ENCODE measurements at places on chromosomes 11 and 22.

GRCh38 chr11:2222451-2222850 lies 47.9 kb downstream of the ASCL2 start:
- DNase-seq: no peak

DNA sequence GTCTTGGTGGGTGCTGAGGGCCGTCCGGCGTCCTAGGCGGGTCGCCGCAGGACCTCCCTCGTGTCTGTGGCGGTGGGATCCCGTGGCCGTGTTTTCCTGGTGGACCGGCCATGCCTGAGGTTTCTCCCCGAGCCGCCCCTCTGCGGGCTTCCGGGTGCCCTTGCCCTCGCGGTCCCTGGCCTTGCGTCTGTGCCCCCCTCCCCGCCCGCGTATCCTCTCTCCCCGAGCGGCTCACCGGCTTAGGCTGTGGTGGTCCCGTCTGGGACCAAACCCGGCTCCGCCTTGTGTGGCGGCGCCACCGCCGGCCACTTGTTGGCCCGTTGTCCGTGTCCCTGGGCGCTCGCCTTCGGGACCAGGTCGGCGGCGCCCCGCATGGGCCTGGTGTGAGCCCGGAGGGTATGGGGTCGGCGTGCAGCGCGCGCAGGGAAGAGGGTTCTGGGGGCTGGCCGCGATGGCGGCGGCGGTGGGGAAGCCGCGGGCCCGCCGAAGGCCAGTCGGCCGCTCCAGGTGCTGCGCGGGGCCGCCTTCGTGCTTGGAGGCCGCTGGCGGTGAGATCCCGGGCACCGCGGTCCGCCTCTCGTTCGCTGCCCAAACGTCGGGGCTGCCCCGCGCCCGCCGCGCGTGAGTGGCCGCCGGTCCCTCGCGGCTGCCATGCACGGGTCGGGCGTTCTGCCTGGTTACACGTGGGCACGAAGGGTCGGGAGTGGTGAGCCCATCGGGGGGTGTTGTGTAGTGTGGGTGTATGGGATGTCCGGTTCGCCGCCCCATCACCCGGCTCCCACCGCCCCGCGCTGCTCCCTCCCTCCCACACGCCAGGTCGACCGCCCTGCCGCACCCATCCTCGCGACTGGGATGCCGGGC lies 3899.1 kb upstream of the OR11H1 start:
- DNase-seq: no peak

- DNase-seq: no peak
Measured at GRCh38 chr11:75811485-75811884, 3.5 kb upstream of the UVRAG start.

- no peak for DNase-seq
Measured at GRCh38 chr11:7600205-7600775, 73.0 kb downstream of the CYB5R2 start.

GRCh38 chr11:62857541-62857982 lies 18.2 kb upstream of the WDR74 start:
- DNase-seq: no peak

GRCh38 chr22:23688571-23688970 lies 2.2 kb upstream of the RGL4 start:
- no peak for DNase-seq

- DNase-seq: no peak
Measured at GRCh38 chr11:76443268-76443980, 1.4 kb upstream of the EMSY start.

- DNase-seq: no peak
Measured at GRCh38 chr11:46102843-46103242, 18.4 kb downstream of the PHF21A start.

GRCh38 chr22:21624120-21624879 lies 5.5 kb downstream of the YDJC start:
- peak; percentile 63 for DNase-seq

GRCh38 chr11:70220136-70220535 lies 17.0 kb downstream of the FADD start:
- no peak for DNase-seq

GRCh38 chr11:107009190-107009589 lies 9.1 kb downstream of the GUCY1A2 start:
- DNase-seq: no peak

- no peak for DNase-seq
Measured at GRCh38 chr11:91470656-91471055, 754.0 kb upstream of the FAT3 start.

- DNase-seq: peak; percentile 17
Measured at GRCh38 chr11:68994161-68994893, 13.5 kb upstream of the MRGPRD start.

DNA sequence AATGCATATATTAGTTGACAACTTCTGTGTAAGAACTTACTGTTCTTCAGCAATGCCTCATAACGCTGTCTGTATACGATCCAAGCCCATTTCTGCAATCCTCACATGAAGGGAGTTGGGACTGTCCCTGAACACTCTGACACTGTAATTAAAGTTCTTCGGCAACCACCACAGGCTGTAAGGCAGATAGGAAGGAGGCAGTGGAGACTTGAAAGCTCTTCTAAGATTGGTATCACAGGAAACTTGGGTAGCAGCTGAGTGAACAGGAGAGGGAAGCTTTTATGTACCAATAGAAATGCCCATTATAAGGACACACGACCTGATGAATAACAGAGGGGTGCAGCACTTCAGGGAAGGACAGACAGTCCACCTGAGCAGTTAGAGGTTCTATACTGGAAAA lies 12.0 kb upstream of the GAB2 start:
- no peak for DNase-seq

DNA sequence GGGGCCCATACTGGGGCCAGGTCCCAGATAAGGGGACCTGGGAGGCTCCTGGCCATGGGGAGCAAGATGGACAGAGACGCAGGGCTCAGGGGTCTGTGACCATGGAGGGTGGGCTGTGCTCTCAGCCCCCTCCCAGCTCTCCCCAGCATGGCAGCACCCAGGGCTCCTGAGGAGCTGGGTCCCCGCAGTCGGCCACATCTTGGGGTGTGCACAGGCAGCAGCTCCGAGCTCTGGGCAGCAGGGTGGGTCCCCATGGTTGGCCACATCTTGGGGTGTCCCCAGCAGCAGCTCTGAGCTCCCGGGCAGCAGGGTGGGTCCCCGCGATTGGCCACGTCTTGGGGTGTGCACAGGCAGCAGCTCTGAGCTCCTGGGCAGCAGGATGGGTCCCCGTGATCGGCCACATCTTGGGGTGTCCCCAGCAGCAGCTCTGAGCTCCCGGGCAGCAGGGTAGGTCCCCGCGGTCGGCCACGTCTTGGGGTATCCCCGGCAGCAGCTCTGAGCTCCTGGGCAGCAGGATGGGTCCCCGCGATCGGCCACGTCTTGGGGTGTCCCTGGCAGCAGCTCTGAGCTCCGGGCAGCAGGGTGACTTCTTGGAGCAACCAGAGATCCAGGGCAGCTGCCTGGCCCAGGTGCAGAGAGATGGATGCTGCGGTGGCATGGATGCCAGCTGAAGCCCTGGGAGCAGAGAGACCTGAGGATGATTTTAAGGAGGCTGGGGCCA lies 18.3 kb upstream of the MUC5B start:
- peak; percentile 11 for DNase-seq

DNA sequence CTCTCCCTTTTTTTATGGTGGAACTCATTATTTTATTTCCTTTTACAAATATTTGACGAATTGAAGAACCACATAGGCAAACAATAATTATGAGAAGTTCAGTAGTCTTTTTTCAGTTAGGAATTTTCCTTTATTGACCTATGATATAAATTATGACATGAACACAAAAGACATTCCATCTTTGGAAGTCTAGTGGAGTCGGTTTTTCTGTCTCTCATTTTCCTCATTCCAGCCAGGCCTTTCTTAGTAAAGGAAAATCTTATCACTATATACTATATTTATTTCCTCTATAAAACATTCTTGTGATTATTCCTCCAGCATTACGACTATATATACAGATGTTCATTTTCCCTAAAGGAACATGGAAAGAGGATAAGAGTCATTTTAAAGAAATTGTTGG lies 1046.1 kb downstream of the DLG2 start:
- no peak for DNase-seq

- no peak for DNase-seq
Measured at GRCh38 chr22:36196254-36197064, 5.2 kb downstream of the APOL4 start.

DNA sequence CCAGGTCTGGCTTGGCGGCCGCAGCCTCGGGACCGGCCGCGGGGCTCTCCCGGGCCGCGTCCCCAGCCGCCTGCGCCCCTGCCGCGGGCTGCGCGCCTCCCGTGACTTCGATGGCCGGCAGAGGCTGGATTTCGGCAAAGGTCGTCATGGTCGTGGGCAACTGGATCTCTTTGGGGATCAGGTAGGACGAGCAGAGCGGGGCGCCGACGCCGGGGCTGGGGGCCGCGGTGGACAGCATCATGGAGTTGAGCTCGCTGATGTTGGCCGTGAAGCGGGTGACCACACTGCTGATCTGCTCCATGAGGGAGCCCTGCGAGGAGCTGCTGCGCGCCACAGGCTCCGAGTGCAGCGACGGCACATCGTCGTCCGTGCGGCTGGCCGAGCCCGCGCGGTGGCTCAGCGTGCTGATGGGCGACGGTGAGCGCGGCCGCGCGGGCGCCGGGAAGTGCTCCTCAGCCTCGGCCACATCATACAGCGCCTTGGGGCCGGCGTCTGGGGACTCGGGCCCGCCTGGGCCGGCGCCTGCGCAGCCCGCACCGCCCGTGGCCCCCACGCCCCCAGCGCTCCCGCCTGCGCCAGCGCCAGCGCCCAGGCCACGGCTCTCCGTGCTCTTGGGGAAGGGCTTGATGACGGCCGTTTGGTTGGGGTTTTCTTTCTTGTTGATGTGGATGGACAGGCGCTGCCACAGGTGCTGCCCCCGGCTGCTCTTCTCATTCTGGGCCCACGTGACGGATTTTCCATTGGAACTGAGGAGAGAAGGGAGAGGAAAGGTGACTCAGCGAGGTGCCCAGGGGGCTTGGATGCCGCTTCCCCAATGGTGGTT lies 171.4 kb upstream of the CTSC start:
- DNase-seq: peak; percentile 46

GRCh38 chr22:42920101-42920820 lies 63.2 kb upstream of the ARFGAP3 start:
- no peak for DNase-seq

DNA sequence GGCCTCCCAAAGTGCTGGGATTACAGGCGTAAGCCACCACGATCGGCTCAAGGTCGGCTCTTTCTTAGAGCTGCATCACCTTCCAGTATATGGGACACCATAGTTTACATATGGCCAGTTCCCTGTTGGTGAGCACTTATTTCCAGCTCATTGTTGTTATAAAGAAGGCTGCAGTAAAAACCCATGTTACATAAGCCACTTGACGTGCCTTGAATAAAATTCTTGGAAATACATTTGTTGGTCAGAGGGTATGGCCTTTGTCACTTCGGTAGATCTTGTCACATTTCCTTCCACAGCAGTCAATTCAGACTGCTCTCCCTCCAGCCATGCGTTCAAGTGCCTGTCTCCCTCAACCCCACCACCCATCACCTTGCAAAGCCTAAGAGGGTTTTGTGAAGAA lies 92.9 kb downstream of the PRR5L start:
- DNase-seq: no peak

DNA sequence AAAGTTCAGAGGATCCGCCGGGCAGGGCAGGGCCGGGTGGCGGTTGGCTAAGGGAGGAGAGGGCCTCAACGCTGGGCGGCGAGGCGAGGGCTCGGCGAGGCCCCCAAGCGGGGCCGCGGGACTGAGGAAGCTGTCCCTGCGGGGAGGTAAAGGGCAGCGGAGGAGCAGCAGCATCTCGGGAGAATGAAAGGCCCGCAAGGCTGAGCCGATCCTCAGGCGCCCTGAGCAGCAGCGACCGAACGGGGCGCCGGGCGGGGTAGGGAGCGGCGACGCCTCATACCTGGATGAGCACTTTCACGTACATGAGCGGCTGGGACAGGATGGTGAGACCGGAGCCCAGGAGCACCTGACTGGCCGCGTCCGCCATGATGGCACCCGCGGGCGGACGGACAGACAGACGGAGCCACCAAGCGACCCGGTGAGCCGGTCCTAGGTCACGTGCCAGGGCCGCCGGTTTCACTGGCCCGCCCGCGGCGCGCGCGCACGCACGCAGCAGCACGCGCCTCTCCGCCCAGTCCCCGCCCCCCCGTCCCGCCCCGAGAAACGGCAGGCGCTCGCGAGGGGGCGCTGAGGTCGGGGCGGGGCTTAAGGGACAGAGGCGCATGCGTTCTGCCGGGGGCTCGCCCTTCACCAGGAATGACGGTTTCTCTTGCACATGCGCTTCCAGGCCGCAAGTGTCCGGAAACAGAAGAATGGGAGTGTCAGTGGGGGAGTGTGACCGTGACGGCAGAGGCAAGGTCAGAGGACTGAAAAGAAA lies at the start of gene MTCH2:
MTCH2 (minus strand) TSS at position 461 of the 757 bp plus-strand sequence; CDS start at position 367, 94 bp downstream.
- peak; percentile 99 for DNase-seq

DNA sequence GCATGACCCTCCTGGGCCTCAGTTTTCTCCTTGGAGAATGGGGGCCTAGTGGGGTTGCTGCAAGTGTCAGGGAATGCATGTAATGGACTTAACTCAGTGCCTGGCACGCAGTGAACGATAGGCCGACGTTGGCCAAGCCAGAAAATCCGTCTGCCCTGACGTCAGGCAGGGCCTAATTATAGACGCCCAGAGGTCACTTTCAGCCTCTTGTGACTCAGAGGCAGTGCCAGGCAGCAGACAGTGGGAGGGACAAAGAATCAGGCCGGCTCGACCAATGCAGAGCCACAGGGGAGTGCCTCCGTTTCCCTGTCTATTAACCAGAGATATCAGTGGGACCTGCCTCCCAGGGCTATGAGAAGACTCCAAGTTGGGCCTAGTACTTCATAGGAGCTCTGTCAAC lies 115.0 kb downstream of the MN1 start:
- peak; percentile 73 for DNase-seq

GRCh38 chr11:62514151-62514550 lies 32.5 kb downstream of the AHNAK start:
- DNase-seq: no peak

DNA sequence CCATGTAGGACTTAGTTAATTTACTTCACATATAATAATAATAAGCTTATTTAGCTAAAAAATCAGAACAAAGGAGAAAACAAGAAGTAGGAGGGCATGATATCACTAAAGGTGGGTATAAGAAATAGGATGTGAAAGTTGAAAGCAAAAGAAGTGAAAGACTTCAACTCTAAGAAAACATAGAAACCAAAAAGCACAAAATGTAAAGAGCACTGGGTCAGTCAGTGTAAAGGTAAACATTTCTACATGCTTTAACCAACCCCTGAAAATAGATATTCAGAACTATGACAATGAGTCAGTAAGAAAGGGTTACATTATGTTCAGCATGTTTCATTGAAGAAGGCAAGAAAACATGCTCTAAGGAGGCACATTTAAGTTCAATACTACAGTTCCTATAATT lies 298.8 kb downstream of the SWAP70 start:
- DNase-seq: no peak

DNA sequence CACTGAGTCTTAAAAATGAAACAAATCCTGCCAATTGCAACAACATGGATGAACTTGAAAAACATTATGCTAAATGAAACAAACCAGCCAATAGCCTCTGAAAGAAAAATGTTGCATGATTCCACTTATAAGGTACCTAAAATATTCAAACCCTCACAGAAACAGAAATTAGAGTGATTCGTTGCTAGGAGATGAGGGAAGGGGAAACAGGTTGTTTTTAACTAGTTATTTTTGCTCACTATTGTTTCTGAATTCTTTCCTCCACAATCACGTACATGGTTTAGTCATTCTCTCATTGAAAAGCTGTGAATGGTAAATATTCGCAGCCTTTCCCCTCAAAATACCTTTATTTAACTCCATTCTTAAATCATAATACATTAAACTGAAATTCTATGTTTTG lies 14.0 kb upstream of the TYR start:
- no peak for DNase-seq

Data from femur (tissue), 1 donor.